ENCODE measurements at places on chromosomes 5 and 9.

- peak; percentile 73 for DNase-seq
These were observed 160.7 kb upstream of the DAPK1 start for GRCh38 chr9:87336914-87337333.

DNA sequence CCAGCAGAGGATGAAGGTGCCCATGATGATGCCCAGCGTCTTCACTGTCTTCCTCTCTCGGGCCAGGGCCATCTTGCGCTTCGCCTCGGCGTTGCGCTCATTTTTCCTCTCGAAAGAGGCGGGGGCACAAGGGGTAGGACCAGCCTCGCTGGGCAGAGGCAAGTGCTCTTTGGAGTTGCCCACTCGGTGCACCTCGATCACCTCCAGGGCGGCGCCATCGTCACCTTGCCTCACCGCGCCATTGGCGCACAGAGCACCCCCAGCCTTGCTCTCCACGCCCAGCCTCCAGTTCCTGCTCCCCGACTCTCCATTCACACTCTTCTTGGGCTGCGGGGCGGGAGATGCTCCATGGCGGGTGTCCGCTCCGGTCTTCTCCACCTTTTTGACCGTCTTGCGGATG is 1.6 kb downstream of the HTR1A start:
- DNase-seq = no peak

- no peak for DNase-seq
These were observed 61.7 kb upstream of the PLPP6 start for GRCh38 chr9:4600368-4600767.

DNA sequence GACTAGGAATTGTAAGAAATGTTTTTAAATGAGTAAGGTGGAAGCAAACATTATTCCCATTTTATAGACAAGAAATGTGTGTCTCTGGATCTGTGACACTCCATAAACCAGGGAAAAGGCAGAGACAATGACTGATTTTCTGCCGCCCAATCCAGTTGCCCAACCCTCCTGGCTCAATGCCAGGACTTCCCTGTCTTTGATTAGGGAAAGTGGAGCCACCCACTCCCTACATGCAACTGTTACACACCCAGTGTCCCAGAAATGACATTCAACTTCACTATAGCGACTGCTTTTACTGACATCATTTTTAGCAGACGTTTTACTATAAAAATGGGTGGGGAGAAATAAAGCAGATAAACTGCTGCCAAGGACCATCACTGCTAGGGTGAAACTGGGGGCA is 79.7 kb downstream of the THBS4 start:
- no peak for DNase-seq

GRCh38 chr5:78162253-78162862 is 132.1 kb downstream of the AP3B1 start:
- DNase-seq = peak; percentile 45

DNA sequence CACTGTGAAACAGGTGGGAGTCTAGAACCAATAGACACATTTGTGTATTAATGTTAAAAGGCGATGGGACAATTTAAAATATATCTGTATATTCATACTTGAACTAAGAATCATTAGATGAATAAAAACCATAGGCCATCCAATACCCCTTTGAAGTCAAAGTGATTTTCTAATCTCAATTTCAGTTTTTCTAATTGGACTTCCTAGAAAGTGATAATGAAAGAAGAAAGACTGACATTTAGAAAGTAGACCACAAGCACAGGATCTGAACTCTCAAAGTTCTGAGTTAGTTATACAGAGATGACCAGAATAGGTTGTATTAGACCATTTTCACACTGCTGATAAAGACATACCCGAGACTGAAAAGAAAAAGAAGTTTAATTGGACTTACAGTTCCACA is 412.8 kb upstream of the PIK3R1 start:
- no peak for DNase-seq

GRCh38 chr5:5521029-5521428 is 98.6 kb downstream of the ICE1 start:
- DNase-seq = no peak

GRCh38 chr9:38638881-38639576 is 18.6 kb upstream of the ANKRD18A start:
- DNase-seq = no peak

DNA sequence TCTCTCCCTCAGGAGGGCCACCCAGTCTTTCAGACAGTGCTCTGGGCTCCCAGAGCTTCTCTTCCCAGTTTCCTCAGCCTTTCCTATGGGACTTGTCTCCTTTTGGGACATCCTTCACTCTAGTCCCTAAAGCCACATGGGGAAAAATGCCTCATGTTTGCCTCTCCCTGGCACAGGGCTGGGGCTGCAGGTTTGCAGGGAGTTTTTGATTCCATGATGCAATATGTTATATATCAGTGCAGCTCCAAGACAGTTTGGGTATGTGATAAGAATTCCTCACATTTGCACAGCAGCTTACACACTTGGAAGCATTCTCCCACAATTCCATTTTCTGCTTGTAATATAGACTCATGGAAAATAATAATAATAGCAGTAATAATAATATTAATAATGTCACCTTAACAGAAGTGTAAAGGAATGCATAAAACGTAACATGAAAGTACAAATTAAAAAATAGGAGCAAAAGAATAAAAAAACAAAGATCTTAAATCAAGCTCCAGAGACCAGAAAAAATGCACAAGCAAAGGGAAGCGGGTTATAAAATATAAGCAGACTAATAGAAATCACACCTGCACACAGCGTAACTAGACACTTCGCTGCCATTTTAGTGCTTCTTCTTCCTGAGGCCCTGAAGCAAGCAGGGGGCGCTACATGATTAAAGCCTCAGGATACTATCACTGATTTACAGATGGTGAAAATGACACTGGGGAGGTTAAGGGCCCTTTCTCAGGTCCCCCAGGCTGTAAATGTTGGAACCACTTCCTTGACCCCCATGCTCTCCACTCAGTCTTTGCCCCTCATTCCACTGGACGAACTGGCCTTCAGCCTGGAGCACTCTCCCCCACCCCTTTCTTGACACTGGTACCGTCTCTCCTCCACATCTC is 70.0 kb upstream of the IL17B start:
- peak; percentile 46 for DNase-seq

DNA sequence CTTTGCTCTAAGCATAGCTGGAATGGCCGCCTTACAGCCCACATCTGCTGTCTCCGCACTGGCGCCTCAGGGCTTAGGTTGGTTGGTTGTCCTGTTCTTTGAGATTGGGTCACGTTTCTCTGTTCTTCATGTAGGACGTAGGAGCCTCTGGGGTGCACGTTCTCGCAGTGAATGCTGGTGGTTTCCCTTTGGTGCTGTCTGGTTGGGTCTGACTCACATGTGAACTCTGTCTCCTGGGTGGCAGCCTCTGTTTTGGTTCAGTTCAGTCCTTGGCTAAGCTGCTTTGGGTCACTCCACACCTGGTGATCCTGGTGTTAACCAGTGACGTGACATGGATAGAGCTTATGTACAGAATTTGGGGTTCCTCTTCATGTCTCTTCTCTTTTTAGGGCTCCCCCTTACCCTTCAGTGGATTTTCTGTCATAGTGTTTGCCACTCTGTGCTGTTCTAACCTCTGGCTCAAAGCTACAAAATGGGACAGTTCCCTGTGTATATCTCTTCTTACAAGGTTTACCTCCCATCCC is 12.6 kb upstream of the LPCAT1 start:
- DNase-seq = peak; percentile 55

DNA sequence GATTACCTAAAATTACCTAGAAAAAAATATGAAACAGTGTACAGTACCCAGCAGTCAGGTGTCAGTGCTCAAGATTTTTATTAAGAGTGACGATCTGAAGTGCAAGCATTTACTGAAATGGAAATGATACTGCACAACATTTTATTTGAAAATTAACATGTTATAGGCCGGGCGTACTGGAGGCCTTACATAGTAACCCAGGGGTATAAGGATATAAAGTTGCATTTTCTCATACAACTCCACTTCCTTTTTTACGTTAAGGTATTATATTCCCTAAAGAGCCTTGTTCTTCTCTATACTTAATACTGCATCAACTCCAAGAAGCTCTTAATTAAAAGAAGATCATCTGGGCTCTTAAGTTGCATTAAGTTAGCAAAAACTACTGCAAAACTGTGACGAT is 3.3 kb downstream of the MAT2B start:
- DNase-seq = no peak

- DNase-seq = no peak
These were observed 14.0 kb downstream of the ARL15 start for GRCh38 chr5:54296386-54296785.

GRCh38 chr5:171488876-171489275 is 69.4 kb downstream of the FGF18 start:
- DNase-seq = no peak

DNA sequence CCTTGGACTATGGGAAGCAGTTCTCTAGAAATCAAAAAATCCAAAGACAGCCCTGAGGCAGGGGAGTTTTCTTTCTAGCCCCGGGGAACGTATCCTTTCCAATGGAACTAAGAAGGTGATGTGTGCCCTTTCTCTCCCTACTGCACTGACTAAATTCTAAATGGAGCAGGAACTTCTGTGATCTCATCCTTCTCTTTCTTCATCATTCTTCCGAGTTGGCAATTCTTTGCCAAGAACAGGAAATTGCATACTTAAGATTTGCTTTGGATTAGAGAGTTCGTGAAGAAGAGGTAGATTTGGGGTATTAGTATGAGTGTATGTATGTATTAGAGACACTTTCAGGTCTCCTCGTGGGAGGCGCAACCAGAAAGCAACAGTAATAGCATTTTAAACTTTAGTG is 178.0 kb upstream of the PIK3R1 start:
- DNase-seq = no peak

- no peak for DNase-seq
These were observed 618.2 kb downstream of the TLE1 start for GRCh38 chr9:81071108-81071507.

GRCh38 chr5:91598216-91598615 is 215.1 kb upstream of the ARRDC3 start:
- DNase-seq = no peak

- peak; percentile 24 for DNase-seq
These were observed 1.4 kb upstream of the ETF1 start for GRCh38 chr5:138544181-138545134.

DNA sequence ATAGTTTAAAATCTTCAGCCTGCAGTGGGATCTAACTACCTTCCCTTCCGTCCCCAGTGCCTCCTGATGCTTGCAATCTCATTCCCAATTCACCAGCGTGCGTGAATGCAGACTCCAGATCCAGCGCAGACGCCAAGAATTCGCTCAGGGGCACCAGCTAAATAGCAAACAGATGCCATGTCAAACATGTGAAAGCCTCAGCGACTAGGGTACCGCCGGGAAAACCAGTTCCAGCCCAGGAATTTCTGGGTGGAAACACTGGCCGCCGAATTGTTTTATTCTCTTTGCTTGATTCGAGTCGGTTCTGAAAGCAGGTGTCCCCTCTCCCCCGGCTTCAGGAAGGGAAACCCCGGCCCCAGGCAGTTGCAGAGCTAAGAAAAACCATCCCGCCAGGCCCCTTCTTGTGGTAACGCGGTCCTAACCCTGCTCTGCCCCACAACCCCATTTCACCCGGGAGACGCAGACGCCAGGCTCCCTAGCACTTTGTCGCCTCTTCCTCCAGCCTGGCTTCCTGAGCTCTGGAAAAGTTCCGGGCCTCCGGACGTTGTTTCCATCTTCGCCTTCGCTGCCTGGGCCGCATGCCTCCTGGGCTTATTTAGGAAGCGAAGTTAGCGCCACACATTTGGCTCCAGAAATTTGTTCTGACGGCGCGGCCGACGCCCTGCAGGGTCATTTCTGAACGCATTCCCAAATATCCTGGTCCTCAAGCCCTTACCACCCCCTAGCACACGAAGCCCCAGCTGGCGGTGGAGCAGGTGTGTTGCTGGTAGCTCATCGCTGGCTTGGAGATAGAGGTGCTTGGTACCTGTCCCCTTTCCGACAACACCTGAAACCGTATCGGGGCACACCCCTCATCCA is 665 bp upstream of the LVRN start:
- DNase-seq = no peak

DNA sequence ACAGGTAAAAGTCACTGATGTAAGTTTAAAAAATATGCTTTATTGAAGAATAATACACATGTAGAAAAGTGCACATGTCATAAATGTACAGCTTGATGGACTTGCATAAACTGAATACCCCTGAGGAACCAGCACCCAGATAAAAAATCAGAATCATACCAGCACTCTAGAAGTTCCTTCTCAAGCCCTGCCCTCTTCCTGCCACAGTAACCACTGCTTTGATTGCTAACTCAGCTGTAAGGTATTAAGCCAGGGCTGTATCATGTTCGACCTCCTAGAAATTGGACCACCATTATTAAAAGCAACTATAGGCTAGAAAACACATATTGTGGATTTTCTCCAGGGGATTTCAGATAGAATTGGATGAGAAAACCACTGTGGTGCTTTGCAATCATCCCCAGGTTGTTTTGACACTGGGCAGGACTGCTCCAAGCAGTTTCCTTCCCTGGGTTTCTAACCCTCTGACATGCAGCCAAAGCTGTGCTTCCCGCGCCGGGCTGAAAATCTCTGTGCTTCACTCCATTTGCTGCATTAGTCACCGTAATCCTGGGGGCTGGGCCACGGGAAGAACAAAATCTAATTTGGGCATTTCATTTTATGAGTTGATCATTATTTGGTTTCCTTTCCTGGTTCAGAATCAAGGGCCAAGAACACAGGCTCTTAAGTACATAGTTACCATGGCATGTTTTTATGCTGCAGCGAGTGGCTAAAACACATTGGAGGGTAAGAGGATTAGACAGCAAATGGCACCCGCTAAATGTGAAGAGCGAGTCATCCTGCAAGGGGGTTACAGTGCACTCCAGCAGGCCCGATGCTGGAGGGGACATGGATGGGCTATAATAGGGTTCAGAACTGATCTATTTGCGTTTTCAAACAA is 139.4 kb upstream of the IL12B start:
- no peak for DNase-seq

- DNase-seq = no peak
These were observed 86.9 kb upstream of the MAP1B start for GRCh38 chr5:72020161-72020983.

GRCh38 chr9:98380065-98380681 is 124.7 kb upstream of the TBC1D2 start:
- peak; percentile 58 for DNase-seq

DNA sequence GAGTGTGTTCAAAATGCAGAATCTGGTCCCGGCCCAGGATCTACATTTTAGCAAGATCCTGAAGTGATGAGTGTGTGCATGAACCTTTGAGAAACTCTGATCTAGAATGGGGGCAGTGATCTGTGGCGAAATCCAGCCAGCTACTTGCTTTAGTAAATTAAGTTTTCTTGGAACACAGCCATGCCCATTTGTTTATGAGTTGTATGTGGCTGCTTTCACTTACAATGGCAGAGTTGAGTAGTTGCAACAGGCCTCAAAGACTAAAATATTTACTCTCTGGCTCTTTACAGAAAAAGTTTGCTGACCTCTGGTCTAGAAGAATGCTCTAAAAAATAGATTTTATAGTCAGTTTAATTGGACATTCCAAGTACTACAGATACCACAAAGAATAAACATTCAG is 588.3 kb downstream of the BNC2 start:
- DNase-seq = no peak

GRCh38 chr5:115381911-115382662 is 85.6 kb upstream of the CCDC112 start:
- no peak for DNase-seq

Data from ACHN (cell line).